ENCODE measurements at places on chromosomes 2 and 18. TPM values are rescaled to one million over a fixed set of nuclear protein-coding genes. Genes with fewer than 3 reads are reported as not detected.
A peak's percentile ranks its signal among the peaks of the same experiment; 100 is the strongest.

- DNase-seq = no peak
Measured at GRCh38 chr2:12813166-12813565, 96.4 kb downstream of the TRIB2 start.

DNA sequence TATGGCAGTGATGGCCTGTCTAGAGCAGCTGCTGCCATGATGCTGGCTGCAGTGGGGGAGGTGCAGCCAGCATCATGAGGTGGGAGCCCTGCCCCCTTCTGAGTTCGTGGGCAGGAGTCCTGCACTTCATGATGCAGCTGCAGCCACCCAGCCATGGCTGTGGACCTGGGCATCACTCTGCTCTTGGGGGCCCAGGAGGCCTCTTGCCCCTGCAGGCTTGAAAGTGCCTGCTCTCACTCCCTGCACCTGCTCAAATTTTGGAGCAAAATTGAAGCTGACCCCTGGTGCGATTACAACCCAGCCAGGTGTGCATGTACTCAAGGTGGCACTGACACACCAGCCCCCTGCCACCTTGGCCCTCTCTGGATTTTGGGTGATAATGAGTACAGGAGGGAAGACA is 712.9 kb downstream of the NUP35 start:
- no peak for DNase-seq

GRCh38 chr2:95032341-95032740 is 6.8 kb downstream of the MAL start:
- DNase-seq = no peak

GRCh38 chr2:8856176-8856575 is 18.8 kb upstream of the KIDINS220 start:
- DNase-seq = no peak

Gene PJVK
- polyA plus RNA-seq = 6.2 TPM

- no peak for DNase-seq
Measured at GRCh38 chr2:16069663-16069932, 129.2 kb downstream of the MYCN start.

DNA sequence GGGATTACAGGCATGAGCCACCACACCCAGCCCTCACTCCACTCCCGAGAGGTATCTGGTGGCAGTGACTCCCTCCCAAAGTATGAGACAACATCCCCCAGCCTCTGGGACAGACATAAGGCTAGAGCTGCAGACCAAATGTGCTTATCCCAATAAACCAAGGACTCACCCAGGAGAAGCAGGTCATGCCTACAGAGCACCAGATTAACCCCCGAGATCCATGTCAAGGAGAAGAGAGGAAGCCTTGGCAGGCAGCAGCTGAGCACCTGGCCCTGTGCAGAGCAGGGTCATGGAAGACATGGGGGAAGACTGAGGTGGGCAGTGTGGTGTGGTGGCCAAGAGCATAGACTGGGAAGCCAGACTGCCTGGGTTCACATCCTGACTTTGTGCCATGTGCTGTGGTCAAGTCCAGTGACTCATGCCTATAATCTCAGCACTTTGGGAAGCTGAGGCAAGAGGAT is 7.2 kb downstream of the RAB11FIP5 start:
- DNase-seq = no peak

Gene COQ10B
- 31.2 TPM for polyA plus RNA-seq

DNA sequence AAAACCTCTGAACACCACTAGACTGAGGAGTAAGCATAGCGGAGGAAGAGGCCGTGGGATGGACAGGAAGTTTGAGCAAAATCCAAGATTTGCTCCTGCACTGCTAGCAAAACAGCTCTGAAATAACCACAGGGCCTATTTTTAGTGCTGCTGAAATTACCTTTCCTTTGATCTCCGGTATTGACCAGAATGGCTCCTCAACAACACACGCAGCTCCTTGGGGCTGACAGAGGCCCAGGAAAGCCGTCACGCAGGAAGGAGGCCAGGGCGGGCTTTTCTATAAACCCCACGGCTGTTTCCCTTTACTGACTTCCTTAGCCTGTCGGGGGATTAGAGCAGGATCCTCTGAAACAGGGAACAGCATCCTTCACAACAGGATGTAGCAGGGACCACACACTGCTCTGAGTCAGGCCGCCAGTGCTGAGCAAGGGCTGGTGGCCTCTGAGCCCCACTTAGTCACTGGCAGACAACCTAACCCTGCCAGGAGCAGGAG is 80.8 kb upstream of the LCLAT1 start:
- no peak for DNase-seq

GRCh38 chr2:157692768-157693167 is 64.1 kb upstream of the ACVR1C start:
- no peak for DNase-seq

DNA sequence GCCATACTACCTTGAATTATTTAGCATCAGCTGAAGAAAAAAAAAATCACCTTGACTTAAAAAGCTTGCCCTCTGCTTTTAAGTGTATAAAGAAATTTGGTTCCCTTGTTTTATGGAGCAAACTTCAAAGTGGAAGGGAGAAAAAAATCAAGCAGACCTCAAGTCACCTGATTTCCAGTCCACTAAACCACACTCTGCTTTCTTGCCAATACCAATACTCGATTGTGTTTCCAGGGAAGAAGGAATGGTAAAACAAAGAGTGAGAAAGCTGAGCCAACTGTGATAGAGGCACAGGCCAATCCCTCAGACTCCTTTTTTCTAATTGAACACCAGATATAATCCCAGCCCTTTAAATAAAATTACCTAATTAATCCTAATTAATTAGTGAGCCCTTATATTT is 587.3 kb downstream of the ARHGAP15 start:
- DNase-seq = no peak

Gene SLC35G4
- polyA plus RNA-seq = not detected

DNA sequence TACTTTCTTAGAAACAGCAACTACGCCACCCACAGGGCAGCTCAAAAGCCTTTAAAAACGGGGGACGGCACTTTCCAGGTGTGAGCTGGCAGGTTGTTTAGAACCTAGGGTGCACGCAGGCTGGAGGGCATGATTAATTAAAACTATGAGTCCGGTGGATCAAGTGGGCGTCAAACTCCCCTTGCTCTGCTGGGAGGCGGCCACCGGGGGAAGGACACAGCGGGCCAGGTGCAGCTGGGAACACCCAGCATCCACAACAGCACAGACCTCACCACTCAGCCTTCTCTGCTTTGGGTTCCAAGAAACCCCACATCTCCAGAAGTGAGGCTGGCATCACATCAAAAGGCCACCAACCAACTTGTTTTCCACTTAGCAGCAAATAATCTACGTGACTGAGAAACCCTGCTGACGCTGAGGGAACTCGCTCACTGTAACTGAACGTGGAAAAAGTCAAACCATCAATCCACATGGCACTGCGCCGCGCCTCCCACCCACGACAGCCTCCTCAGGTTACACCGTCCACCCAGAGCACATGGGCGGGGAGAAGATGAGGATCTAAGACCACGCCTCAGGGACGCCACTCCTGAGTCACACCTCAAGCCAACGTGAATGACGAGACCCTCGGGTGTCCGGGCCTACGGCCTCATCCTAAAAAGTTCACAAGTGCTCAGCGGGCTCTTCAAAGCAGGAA is 118.2 kb downstream of the ZNF516 start:
- peak; percentile 66 for DNase-seq

DNA sequence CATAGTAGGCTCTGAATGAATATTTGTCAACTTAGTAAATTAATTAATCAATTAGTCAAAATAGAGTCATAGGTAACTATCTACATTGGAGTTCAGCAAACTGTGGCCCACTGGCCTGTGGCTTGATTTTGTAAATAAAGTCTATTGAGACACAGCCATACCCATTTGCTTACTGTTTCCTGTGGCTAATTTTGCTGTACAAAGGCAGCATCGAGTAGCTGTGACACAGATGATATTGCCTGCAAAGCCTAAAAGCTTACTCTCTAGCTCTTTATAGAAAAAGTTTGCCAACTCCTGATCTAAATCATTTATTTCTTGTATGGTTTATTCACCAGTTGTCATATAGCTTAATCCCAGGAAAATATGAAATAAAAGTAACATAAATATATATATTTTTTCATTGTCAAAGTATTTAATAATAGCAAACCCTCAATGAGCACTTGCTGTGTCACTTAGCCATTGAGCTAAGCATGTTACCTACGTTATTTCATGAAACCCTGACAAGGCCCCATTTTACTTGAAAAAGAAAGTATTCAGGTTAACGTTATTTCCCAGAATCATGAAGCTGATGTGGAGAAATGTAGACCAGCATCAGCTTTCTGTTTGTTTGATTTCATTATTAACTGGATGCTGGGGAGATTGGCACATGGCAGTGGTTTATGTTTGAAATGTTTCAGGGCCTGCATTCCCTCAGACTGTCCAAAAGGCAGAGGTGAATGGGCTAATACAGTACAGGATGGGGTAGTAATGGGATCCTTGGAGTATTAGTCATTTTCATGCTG is 69.6 kb downstream of the ICOS start:
- DNase-seq = no peak

Gene TMEM247
- not detected for polyA plus RNA-seq

Gene GPAT2
- 1.1 TPM for polyA plus RNA-seq
